ENCODE measurements at places on chromosomes 3 and 15. TPM values are rescaled to one million over a fixed set of nuclear protein-coding genes. Genes with fewer than 3 reads are reported as not detected.

DNA sequence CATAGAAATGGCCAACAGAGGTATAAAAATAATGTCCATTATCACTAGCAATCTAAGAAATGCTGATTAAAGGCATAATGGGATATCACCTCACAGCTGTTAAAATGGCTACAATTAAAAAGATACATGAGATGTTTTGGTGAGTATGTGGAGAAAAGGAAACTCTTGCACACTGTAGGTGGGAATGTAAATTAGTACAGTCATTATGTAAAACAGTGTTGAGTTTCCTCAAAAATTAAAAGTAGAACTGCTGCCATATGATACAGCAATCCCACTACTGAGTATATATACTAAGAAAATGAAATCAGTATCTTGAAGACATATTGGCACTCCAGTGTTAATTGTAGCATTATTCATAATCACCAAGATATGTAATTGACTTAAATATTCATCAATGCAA, 982.2 kb upstream of the EPHA6 start:
- no peak overlapping the region for H3K4me3 ChIP-seq
- H3K27ac ChIP-seq, result no peak overlapping the region
- no peaks in the 10 kb centered on the region for H3K4me1 ChIP-seq
- H3K36me3 ChIP-seq, result no peaks in the 10 kb centered on the region
- no peak for DNase-seq

- H3K27me3 ChIP-seq, result no peaks in the 10 kb centered on the region
- no peaks in the 10 kb centered on the region for H3K4me1 ChIP-seq
- no peak overlapping the region for H3K27ac ChIP-seq
- no peak overlapping the region for H3K4me3 ChIP-seq
- no peak for DNase-seq
Measured at GRCh38 chr3:43790476-43790875, 99.7 kb downstream of the ABHD5 start.

- no peaks in the 10 kb centered on the region for H3K27me3 ChIP-seq
- no peak overlapping the region for H3K4me3 ChIP-seq
- no peaks in the 10 kb centered on the region for H3K36me3 ChIP-seq
- no peaks in the 10 kb centered on the region for H3K4me1 ChIP-seq
- DNase-seq, result no peak
- no peak overlapping the region for H3K27ac ChIP-seq
Measured at GRCh38 chr3:123809597-123809996, 74.5 kb downstream of the MYLK start.

GRCh38 chr15:63332367-63333124, 49.1 kb downstream of the CA12 start:
- H3K4me3 ChIP-seq, result no peak overlapping the region
- H3K27me3 ChIP-seq, result no peaks in the 10 kb centered on the region
- H3K36me3 ChIP-seq, result no peaks in the 10 kb centered on the region
- no peak overlapping the region for H3K27ac ChIP-seq
- DNase-seq, result peak; percentile 54

GRCh38 chr3:66797889-66798560, 200.1 kb upstream of the KBTBD8 start:
- no peak for DNase-seq
- H3K27ac ChIP-seq, result no peak overlapping the region
- H3K4me3 ChIP-seq, result no peak overlapping the region
- H3K4me1 ChIP-seq, result no peaks in the 10 kb centered on the region
- no peaks in the 10 kb centered on the region for H3K27me3 ChIP-seq

DNA sequence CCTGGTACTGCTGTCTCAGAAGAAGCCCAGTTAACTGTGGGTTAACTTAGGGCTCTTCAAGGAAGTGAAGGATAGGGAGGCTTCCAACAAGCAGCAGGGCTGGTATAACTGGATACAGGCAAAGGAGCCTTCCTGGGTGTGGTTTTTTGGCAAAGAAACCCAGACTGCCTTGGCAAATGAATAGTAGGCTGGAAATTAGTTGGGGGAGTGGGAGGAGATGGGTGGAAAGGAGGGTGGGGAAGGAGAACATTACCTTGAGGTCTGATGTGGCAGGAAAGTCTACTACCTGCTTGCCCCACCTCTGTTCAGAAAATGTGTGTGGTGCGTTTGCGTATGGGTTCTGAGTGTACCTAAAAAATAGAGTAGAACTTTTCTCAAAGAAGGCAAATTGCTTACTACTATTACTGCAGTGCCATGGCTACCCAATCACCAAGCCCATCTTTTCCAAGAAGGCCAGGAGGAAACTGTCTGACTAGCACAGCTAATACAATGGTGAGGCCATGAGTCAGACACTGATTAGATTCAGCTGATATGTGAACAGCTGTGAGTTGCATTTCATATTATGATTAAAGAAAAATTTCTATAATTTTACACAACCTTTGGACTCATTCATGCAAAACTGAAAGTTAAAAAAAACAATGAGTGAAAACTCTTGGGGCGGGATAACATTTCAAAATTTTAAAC, 55.2 kb downstream of the SPTSSB start:
- H3K4me1 ChIP-seq, result no peaks in the 10 kb centered on the region
- no peaks in the 10 kb centered on the region for H3K27me3 ChIP-seq
- H3K27ac ChIP-seq, result no peak overlapping the region
- DNase-seq, result no peak

- H3K4me1 ChIP-seq, result no peaks in the 10 kb centered on the region
- no peak overlapping the region for H3K27ac ChIP-seq
- H3K36me3 ChIP-seq, result no peaks in the 10 kb centered on the region
- no peaks in the 10 kb centered on the region for H3K27me3 ChIP-seq
- DNase-seq, result no peak
- no peak overlapping the region for H3K4me3 ChIP-seq
Measured at GRCh38 chr3:105348307-105348706, 18.4 kb upstream of the ALCAM start.

DNA sequence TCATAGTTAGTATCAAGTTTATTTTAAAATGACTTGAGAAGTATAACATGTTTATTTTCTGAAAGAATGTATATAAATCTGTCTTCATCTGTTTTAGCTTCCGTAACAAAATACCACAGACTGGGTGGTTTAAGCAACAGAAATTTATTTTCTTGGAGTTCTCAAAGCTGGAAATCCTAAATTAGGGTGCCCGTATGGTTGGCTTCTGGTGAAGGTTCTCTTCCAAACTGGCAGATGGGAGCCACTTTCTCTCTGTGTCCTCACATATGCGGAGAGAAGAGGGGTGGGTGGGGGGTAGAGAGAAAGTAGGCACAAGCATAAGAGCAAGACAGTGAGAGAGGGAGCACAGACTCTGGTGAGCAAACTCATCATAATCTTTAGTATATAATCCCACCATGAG, 142.3 kb downstream of the ZIC1 start:
- no peak overlapping the region for H3K27ac ChIP-seq
- no peaks in the 10 kb centered on the region for H3K4me1 ChIP-seq
- no peak for DNase-seq
- H3K36me3 ChIP-seq, result no peaks in the 10 kb centered on the region

GRCh38 chr3:16085884-16086608, 88.4 kb upstream of the GALNT15 start:
- no peak for DNase-seq
- H3K27ac ChIP-seq, result no peak overlapping the region
- no peaks in the 10 kb centered on the region for H3K36me3 ChIP-seq
- no peaks in the 10 kb centered on the region for H3K27me3 ChIP-seq
- no peak overlapping the region for H3K4me3 ChIP-seq
- H3K4me1 ChIP-seq, result no peaks in the 10 kb centered on the region

DNA sequence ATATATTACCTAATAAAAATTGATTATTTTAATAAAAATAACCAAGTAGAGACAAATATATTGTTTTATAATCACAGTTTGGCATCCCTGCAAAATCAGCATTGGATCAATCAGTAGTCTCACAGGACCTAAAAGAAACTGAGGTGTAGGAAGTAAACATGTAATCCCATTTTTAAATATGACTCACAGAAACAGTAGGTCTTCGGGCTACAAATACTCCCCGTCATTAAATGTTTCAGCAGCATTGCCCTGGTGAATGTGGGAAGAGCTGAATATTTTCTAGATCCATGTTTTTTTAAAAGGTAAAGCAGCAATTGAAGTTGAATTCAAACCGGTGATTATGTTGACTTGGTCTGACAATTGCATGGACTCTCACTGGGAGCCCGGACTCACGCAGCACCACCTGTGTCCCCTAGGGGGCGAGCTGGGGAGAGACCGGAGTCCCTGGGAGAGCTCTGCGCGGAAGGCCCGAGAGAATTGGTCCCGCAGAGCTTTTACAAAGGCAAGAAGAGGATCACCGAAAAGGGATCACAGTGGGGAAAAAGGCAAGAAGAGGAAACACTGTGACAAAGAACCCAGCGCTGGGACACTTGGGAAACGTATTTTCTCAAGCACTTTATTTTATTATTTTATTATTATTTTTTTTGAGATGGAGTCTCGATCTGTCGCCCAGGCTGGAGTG, 17.2 kb upstream of the USP3 start:
- no peaks in the 10 kb centered on the region for H3K27me3 ChIP-seq
- no peaks in the 10 kb centered on the region for H3K36me3 ChIP-seq
- no peak overlapping the region for H3K4me3 ChIP-seq
- H3K4me1 ChIP-seq, result peaks cover 16% of the 10 kb centered on the region

DNA sequence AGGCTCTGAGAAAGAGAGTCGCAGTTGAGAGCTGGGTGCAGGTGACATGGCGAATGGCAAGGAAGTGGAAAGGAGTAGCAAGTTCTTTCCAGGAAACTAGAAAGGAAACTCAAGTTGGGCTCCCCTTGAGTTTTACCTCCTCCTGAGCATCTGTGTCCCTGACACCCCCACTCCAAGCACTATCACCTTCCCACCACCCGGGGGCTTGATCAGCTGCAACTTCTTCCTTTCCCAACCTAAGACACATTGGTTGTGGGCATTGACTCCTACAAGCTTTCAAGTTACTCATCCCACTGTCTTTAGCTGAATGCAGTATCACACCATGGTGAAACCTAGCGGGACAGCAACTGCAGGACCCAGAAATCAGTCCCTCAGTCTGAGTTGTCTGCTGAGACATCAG, 256.6 kb upstream of the NR2F2 start:
- H3K36me3 ChIP-seq, result no peaks in the 10 kb centered on the region
- H3K4me1 ChIP-seq, result no peaks in the 10 kb centered on the region
- H3K27me3 ChIP-seq, result no peaks in the 10 kb centered on the region
- no peak overlapping the region for H3K4me3 ChIP-seq
- no peak for DNase-seq

DNA sequence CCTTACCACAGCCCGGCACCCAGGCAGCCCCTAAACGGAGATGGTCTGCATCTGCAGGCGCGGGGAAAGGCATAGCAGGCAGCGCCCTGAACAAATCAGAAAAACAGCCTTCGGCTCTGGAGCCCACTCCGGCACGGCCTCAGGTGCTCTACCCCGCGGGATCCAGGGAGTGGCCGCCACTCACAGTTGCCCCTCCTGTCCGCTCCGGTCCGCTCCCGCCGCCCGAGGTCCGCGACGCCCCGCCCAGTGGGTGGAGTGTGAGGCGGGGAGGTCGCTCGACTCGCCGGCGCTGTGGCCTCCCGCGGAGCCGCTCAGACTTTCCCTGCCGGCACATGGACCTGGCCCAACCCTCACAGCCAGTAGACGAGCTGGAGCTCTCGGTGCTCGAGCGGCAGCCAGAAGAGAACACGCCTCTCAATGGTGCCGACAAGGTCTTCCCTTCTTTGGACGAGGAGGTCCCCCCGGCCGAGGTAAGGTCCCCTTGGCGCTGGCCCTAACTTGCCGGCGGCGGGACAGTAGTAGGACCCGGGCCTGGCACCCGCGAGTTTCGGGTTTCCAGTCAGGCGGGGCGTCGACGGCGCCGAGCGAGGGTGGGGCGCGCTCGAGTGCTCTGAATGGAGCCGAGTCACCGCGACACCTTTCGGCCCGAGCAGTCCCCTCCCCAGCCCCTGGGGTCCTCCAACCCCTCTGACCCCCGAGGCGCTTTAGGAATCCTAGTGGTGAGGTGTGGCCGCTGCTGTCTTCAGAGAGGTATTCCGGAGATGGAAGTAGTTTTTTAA, at the start of gene C3orf52:
TSS of gene C3orf52 (plus strand) at position 314 of the 779 bp plus-strand sequence. CDS start at position 333, 19 bp downstream.
- DNase-seq, result peak; percentile 50
- no peaks in the 10 kb centered on the region for H3K27me3 ChIP-seq
- H3K4me3 ChIP-seq, result peak within 1 kb of the TSS; percentile 77

GRCh38 chr3:111723293-111724215, 128.4 kb upstream of the ZBED2 start:
- peaks cover 2% of the 10 kb centered on the region for H3K27me3 ChIP-seq

The GPR87 gene
- total RNA-seq, result not detected

The C3orf49 gene
- total RNA-seq, result not detected

The RLBP1 gene
- total RNA-seq, result not detected

The APOD gene
- not detected for total RNA-seq

Data from Panc1 (cell line).